Myometrial cell (primary cell): ENCODE measurements at places on chromosomes 4 and X. TPM values are rescaled to one million over a fixed set of nuclear protein-coding genes. Genes with fewer than 3 reads are reported as not detected.

The GLUD2 gene
- 0.29 and 0.53 TPM in 2 replicates for total RNA-seq

The BCORL1 gene
- 0.86 and 1.2 TPM in 2 replicates for total RNA-seq

The MGARP gene
- total RNA-seq: 15.4 and 17.6 TPM in 2 replicates

The NRK gene
- 1.2 TPM in 2 replicates for total RNA-seq
